Stimulated activated CD8-positive, alpha-beta memory T cell treated with anti-CD3 and anti-CD28 coated beads, Interleukin-7, amount 100 ng/mL, for 1 hour (primary cell): ENCODE measurements at places on chromosomes 3 and 15.

DNA sequence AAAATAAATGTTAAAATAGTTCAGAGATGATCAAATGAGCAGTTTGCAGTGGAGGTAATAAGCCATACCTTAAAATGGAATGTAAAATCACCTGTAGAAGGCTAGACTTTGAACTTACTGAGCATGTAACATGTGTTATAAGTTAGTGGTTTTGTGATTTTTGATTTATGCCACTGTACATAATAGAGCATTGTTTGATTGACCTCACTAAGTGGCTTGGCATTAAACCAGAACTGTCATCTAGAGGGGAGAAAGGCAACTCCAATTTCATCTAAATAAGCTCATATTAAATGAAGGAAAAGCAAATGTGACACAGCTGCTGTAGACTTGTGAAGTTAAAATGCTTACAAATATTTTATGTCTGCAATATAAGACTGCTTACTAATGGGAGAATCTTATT lies 387.9 kb downstream of the ZIC1 start:
- no peak for DNase-seq

GRCh38 chr15:86772369-86773059 lies 692.8 kb downstream of the AGBL1 start:
- DNase-seq: no peak

- DNase-seq: no peak
Measured at GRCh38 chr15:57033715-57034439, 115.4 kb downstream of the TCF12 start.

DNA sequence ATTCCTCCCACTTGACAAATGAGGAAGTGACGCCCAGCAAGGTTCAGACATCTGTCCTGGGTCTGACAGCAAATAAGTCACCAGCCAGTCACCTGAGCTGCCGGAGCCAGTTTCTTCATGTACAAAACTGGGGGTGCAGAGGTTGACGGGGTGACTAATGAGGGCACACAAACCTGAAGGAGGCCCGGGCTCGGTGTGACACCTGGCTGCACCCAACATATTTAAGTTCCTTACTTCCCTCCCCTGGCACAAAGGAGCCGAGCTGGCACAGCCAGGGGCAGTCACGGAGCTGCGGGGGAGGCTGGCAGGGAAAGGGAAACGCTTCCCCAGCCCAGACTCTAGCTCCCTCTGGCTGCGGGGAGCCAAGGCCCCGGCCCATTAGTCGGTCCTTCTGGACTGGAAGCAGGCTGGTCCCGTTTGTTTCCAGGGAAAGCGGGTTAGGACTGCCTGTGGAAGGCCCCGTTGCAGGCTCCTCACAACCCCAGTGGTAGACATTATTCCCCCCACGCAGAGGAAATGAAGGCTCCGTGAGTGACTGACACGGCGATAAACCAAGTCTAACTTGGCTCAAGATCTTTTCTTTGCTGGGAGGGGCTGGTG lies 2.3 kb downstream of the FBXL22 start:
- no peak for DNase-seq

DNA sequence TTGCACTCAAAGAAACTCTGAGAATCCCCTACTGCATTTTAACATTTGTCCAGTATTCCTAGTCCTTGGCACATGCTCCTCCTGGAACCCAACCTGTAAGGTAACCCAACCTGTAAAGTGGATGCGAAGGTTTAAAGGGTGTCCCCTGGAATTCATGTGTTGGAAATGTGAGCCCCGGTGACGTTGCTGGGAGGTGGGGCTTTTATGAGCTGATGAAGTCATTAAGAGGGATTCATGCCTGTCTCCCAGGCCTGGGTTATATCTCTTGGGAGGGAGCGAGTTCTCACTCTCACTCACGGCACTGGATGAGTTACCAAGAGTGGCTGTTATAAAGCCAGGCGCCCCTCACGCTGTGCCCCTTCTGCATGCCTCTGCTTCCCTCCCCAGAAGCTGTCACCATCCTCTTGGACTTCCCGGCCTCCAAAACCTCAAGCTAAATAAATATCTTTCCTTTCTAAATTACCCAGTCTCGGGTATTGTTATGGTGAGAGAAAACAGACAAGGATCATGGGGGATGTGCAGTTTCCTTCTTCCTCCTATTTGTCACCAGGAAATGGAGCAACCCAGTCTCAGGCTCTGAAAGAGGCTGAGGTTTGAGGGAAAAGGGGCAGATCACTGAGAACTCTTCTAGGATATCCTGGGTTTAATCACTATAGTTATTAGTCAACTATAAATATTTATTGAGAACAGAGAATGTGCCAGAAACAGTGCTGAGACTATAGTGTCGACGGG lies 7.6 kb downstream of the XXYLT1 start:
- DNase-seq: no peak

DNA sequence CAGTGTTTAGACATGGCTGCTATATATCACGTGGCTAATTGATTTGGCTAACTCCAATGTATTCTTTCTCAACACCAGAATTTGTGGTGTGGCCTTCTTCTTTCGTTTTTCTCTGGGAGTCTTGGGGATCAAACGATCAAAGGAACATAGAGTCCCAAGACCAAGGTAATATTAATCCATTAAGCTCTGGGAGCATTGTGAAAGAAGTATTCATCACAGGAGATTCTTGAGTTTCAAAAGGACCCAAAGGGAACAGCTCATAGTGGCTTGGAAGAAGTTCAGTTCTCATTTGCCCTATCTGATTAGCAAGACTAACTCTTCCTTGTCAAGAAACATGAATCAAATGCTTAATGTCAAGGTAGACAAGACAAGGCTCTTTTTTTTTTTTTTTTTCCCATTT lies 32.9 kb upstream of the TICRR start:
- no peak for DNase-seq

- no peak for DNase-seq
Measured at GRCh38 chr3:191330530-191331048, 263 bp upstream of the UTS2B start.

DNA sequence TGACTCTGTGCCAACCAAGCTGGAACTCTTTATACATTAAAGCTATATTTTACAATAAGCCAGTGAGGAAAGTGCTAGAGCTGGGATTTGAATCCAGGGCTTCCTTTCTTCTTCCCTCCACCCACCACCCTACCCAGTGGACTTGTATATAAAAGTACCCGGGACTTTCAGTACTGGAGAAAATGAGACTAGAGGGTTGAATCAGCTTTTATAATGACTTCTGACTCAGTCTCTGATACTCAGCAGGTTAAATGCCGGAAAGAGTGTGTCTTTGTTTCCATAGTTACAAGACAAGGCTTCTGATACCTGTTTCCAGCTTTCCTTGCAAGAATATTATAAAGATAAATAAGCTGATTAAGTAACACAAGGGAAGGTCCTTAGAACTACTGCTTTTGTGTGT lies 80.9 kb downstream of the FRMD4B start:
- DNase-seq: no peak

DNA sequence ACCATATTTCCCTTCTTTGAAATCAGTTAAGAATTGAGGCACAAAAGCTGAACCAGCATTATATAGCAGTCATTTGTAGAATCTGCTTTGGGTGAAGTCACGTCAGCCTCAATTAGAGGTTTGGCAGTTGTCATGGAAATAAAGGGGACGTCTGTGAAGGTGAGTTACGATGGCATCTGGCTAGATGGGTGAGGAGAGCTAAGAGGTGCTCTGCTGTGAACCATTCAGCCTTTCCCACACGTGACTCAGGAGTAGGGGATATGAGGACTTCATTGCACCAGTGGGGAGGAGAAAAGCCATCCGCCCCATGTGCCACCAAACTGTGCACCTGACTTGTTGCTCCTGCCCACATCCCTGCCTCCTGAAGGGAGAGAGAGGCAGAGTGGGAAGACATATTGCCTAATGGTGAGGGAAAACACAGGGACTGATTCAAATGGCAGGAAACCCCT lies 2.8 kb upstream of the C15orf40 start:
- DNase-seq: no peak

GRCh38 chr3:189710620-189711402 lies 79.6 kb downstream of the TP63 start:
- DNase-seq: no peak

DNA sequence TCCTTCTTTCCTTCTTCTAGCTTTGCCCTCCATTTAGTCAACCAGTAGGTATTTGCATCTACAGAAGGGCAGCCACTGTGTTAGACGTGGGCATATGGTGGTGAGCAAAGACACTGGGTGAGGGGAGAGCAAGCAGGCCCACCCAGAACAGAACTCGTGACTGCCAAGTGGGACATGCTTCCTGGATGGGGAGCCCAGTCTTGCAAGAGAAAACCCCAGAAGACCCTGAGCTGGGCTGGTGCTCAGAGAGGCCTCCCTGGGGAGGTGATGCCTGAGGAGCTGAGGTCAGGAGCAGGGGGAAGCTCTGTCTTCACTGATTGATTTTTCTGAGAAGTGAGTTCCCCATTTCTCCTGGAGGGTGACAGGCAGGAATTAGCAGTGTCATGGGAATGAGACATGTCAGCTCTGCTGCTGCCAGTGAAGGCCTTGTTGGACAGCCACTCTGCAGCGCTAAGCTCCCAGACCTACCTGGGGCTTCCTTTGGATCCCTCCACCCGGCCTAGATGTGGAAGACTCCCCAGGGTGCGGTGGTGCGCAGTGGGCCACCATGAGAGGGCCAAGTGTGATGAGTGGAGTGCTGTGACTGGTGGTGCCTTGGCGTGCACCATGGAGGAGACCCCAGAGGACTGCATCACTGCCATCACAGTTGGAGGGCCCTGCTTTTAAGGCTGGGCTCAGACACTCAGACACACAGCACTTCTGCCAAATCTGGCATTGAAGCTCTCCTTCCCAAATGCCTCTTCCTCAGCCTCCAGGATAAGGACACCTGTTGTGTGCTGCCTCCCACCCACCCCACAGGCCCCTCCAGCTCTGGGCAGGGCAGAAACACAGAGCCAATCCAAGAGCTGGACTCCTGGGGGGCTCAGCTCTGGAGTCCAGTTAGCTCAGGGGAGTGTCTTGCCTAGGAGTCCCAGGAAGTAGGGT lies 40.0 kb upstream of the TOPBP1 start:
- DNase-seq: no peak

DNA sequence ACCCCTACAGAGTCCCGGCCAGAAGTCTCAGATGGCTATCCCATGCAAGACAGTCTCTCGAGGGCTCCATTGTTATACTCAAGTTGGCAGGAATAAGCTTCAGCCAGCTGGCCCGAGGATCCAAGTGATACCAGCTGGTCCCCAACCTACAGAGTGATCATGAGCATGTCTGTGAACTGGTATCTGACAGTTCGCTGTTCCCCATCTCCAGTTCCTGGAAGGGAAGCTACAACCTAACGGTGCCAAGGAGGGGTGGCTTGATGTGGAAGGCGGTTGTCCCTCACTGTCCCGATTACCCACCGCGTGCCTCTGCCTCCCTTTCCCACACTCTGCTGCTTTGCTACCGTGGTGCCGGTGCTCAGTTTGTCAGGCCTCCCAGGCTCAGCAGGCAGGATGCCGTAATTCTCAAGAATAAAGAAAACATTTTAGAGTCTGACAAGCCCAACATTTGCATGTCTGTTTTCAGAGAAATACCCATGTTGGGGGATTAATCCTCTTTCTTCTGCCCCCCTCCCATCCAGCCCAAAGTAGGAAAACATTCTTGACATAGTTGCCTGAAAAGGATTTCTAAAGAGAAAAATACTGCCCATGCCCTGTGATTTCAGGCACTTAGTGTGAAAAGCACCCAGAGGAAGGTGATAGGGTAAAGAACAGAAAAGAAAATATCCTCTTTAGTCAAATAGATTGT lies 49.4 kb upstream of the HES1 start:
- no peak for DNase-seq

DNA sequence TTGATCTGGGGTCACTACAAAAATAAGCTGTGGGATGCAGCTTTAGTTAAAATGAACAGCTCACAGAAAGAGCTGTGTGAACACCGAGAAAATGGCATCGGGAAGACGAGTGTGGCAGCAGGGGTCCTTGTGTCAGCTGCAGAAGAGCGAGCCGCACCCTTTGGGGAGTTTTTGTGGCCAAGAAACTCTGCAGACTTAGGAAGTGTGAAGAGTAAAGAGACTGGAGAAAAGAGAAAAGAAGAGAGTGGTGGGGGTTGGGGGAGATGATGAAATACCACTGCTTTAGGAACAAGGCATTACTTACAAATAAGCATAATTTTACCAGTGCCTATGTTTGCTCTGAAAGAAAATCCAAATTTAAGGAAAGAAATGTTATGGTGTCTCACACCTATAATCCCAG lies 147.8 kb downstream of the LRRC28 start:
- no peak for DNase-seq

- no peak for DNase-seq
Measured at GRCh38 chr3:13325892-13326443, 94.2 kb downstream of the NUP210 start.

DNA sequence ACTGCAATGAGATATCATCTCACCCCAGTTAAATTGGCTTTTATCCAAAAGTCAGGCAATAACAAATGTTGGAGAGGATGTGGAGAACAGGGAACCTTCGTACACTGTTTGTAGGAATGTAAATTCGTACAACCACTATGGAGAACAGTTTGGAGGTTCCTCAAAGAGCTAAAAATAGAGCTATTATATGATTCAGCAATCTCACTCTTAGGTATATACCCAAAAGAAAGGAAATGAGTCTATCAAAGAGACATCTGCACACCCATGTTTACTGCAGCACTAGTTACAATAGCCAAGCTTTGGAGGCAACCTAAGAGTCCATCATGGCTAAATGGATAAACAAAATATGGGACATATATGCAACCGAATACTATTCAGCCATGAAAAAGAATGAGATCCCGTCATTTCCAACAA lies 68.0 kb upstream of the HES1 start:
- DNase-seq: no peak

- no peak for DNase-seq
Measured at GRCh38 chr15:82768414-82769054, 37.3 kb downstream of the FSD2 start.

DNA sequence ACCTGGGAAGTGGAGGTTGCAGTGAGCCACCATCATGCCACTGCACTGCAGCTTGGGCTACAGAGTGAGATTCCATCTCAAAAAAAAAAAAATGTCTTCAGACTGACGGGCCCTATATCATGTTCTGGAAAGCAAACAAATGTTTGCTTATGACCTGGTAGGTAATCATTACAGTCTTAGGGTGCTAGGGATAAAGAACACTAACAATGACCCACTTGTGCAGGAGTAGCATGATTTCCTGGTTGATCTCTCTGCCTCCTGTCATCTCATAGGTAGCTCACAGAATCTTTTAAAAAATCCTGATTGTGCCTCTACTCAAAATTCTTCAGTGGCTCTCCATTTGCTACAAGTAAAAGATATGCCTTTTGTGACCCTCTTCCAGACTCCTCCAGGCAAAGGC lies 74.5 kb upstream of the TSPAN3 start:
- DNase-seq: no peak

GRCh38 chr3:149575961-149576564 lies 81.8 kb downstream of the WWTR1 start:
- DNase-seq: no peak

- DNase-seq: no peak
Measured at GRCh38 chr15:52303093-52303772, 7.6 kb upstream of the MYO5C start.
